Hypothalamus (tissue), 51 donors: ENCODE measurements at places on chromosomes 2 and 18.

GRCh38 chr2:216493334-216493685, 5.3 kb upstream of the RPL37A start:
- no peak for DNase-seq

DNA sequence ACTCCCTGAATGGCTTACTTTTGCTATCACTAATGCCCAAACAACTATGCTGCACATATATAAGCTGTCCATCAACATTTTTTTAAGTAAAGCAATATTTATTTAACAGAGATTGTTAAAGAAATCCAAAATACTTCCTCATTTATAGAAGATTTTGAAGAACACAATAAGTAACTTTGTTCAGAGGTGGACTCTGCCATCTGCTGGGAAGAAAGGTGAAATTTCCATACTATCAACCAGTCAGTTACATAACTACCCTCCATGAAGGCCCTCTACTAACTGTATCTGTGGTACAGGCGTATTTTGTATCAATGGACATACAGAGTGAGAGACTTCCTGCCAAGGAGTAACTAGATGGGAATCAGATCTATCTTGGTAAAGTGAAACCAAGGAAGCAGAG, 106.0 kb downstream of the DTNB start:
- no peak for DNase-seq

DNA sequence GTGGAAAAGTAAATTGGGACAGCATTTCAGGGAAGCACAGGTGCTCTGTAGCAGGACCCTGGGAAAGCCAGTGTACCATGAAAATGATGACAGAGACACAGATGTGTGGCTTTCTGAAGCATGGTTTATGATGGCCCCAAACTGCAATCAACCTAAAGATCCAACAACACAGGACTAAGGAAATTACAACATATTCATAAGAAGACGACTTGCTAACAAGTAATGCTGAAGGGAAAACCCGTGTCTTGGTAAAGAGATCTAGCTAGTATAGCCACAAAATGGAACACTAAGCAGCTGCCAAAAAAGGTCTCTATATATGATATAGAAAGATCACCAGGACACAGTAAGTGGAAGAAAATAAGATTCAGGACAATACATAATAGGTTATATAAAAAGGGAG, 53.2 kb downstream of the UXS1 start:
- DNase-seq: no peak

DNA sequence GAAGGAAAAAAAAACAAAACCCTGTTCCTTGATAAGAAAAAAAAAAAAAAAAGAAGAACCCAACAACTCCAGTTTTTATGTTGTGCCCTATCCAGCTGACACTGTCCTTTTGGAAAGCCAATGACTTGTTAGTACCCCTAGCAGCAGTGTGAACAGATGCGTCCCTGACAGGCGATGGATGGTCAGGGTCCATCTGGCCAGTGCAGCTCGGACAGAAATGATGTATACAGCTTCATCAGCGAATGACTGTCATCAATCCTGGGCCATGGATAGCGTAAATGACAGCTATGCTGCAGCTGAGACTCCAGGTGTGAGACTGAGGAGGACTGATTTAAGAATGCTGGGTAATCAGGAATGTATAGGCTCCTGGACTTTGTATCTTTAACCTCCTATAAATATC, 318.8 kb upstream of the FIGN start:
- no peak for DNase-seq

DNA sequence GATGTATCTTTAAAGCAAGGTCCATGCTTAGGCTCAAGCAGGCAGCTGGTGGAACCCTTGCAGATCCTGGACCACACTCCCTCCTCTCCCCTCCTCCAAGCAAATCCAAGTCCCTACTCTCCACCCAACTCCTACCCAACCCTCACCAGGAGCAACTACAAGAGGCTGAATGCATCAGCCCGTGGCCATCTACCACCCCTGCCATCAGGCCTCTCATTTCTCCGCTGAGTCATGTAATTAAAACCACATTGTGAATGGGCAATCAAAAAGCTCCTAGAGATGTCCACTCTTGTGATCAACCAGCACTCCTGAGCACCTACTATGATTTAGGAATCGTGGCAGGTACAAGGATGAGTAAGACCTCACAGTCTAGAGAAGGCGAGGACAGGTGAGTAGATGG, 142.2 kb upstream of the CAPN13 start:
- DNase-seq: no peak

DNA sequence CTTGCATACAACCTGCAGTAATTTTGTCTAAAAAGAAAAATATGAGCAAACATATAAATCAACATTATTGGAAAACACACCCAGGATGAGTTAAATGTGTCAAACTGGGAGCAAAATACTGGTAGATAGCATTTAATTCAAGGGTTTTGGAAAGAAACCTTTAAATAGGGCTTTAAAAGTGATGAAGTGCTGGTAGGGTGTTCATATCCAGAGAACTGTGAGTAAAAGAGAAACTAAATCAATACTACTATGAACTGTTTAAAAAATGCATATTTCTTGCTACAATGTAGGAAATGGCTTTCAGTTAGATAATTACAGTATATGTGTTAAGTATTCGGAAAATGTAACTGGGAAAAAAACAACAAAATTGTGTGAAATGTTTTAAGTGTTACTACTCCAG, 117.8 kb downstream of the ATAD2B start:
- no peak for DNase-seq

DNA sequence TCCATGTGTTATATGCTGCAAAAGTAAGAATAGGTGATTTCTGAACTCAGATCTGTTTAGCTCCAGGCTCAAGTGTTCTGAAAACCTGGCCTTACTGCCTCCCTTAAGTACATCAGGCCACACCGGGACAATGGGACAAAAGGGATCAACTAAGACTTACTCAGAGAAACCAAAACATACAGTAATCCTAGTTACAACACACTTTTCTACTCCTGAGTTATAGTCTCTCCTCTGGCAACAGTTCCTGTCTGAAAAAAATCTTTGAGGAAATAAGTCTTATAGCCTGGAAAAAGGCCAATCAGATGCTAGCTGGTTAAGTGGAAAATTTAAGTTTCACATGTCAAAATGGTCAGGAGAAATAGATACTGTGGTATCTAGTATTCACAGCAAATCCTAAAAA, 5.6 kb downstream of the METTL5 start:
- no peak for DNase-seq
